SK-N-SH (cell line): ENCODE measurements at places on chromosomes 3 and 15.

- no peak for DNase-seq
Observed at GRCh38 chr3:170724599-170725280, 138.9 kb upstream of the SLC7A14 start.

DNA sequence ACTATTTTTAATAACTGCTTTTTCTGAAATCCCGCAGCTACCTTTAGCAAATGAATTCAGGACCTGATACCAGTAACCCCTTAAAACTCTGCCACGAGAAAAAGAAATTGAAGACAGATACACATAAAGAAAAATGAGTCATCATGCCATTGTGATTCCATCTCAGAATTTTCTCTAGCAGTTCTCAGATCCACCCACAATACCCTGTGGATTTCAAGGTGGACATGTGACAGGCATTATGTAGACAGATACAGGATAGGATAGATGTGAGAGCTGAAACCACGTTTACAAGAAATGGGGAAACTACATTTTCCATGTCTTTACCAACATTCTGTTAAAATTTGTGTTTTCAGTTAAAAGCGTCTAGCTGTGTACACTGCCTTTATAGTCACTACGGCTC is 291.9 kb upstream of the NR2F2 start:
- DNase-seq, result no peak

GRCh38 chr3:61943975-61944374 is 382.6 kb downstream of the PTPRG start:
- DNase-seq, result no peak

GRCh38 chr15:81012588-81012987 is 11.9 kb downstream of the TLNRD1 start:
- no peak for DNase-seq

GRCh38 chr3:71998995-71999673 is 214.2 kb upstream of the PROK2 start:
- DNase-seq, result no peak

GRCh38 chr3:106299300-106300098 is 430.7 kb upstream of the CBLB start:
- no peak for DNase-seq

GRCh38 chr3:11928381-11928780 is 75.8 kb upstream of the SYN2 start:
- no peak for DNase-seq

GRCh38 chr3:25171897-25172296 is 256.2 kb upstream of the RARB start:
- DNase-seq, result peak; percentile 22

GRCh38 chr15:63870043-63870394 is 36.3 kb upstream of the HERC1 start:
- DNase-seq, result no peak

GRCh38 chr15:76912430-76912829 is 7.3 kb upstream of the SCAPER start:
- no peak for DNase-seq

DNA sequence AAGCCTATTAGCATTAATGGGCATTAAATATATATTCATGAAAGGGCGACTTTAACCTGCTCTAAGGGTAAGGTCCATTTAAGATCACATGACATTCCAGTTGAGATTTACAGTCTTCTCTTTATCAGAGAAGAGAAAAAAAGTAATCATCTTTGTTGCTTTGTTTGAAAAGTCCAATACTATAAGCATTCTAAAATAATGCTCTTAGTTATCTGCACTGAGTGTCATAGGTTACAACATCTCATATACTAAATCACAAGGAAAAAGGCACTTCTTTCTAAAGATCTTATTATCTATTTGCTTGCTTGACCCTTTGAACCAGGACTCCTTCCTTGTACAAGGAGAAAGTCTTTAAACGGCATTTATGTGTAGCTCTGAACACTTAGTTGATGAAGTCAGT is 1.4 kb downstream of the TMEM207 start:
- DNase-seq, result no peak

GRCh38 chr3:8816106-8816505 is 46.7 kb upstream of the OXTR start:
- no peak for DNase-seq

- DNase-seq, result no peak
Observed at GRCh38 chr3:184814214-184814613, 2.2 kb downstream of the VPS8 start.

DNA sequence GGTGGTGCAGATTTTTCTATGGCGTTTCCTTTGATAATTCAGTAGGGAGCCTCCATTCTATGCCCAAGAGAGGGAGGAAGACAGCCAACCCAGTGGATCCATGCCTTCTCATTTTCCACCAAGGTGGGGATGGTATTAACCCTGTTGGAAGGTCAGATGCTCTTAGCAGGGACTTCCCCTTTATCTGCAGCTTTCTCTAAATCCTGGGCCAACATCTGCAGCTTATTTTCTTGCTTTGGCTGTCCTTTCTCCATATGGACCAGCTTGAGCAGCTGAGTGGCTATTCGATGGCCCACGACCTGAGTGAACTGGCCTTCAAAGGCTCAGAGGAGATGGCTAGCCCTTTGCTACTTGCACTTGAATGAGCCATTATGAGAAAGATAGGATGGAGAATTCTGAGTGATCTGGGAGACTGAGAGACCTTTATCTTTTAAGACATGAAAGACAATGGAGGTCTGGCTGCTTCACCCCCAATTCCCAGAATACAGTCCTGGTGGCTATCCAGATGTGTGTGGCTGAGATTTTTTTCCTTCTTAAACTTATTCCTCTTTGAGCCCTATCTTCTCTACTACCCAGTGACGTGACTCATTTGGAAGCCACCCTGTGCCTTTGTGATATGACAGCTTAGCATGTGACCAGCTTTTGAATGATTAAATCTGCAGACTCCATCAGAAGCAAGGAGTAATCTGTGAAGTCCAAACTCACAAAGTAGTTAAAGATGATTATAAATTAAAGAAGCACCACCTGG is 39.6 kb upstream of the TRAK1 start:
- no peak for DNase-seq

- DNase-seq, result no peak
Observed at GRCh38 chr3:157589211-157589610, 86.0 kb upstream of the VEPH1 start.

GRCh38 chr3:97181704-97182103 is 367.3 kb downstream of the EPHA6 start:
- no peak for DNase-seq

GRCh38 chr3:111538681-111539083 is 3.3 kb upstream of the CD96 start:
- no peak for DNase-seq

- DNase-seq, result peak; percentile 55
Observed at GRCh38 chr3:51099794-51100535, 285.1 kb upstream of the MANF start.

GRCh38 chr3:176378789-176379188 is 818.5 kb downstream of the TBL1XR1 start:
- DNase-seq, result no peak

DNA sequence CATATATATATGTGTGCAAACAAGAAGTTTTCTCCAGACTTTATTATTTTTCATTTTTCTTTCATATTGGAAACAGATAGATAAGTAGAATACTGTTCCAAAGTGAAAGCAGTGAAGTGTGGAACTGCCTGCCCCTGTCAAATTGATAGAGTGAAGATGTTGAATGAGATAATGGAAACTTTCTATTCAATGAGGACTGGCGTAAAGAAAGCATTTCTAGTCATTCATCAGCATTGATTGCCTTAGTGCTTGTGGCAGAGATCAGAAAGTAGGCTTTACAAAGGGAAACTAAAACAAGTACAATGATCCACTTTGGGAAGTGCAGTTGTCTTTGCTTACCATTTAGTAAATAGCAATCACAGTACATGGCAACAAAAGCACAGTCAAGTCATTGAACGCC is 300.0 kb downstream of the CADM2 start:
- DNase-seq, result no peak

- DNase-seq, result no peak
Observed at GRCh38 chr3:151345859-151346258, 16.5 kb upstream of the P2RY13 start.

DNA sequence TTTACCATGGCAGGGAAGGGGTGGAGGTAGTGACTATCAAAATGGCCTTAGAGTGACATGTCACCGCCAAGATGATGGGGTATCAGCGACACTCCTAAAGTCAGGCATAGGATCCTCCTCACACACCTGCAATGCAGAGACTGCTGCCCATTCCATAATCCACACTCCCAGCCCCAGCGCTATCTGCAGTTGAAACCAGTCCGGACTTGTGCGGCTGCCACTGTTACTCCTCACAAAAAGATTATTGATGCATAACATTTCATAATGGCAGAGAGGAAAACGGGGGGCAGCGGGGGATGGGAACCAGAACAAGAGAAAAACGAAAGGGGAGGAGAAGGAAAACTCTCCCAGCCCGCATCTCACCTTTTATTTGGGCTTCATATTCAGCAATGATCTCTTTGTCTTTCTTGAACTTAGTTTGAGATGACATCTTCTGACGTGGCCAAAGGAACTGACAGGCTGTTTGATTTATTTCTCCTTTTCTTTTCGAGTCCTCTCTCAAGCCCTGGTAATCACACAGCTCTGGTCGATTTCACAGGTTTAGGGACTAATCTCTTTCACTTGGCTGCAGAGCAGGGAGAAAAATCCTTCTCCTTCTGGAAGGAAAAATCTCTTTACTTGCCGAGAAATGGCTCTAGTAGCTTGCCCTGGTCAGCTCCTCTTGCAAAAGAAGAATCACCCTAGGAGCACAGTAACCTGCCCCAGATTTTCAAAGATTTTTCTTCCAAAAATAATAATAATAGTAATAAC is 749 bp downstream of the SRGAP3 start:
- peak; percentile 26 for DNase-seq

DNA sequence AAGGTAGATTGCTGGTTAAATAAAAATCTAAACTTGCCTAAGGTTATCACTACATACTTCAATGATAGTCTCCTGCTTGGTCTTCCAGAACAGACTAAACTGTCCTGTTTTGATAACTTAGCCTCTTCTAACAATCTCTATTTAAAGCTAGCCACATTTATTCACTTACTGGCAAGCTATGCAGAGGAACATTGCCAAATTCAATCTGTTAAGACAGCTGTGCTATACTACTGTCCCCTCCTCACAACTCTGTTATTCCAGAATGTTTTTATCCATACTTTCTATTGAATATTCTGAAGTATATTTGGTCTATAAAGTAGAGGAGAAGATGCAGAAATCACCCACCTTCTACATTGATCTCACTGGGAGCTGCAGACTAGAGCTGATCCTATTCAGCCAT is 594.0 kb upstream of the CCDC54 start:
- no peak for DNase-seq

DNA sequence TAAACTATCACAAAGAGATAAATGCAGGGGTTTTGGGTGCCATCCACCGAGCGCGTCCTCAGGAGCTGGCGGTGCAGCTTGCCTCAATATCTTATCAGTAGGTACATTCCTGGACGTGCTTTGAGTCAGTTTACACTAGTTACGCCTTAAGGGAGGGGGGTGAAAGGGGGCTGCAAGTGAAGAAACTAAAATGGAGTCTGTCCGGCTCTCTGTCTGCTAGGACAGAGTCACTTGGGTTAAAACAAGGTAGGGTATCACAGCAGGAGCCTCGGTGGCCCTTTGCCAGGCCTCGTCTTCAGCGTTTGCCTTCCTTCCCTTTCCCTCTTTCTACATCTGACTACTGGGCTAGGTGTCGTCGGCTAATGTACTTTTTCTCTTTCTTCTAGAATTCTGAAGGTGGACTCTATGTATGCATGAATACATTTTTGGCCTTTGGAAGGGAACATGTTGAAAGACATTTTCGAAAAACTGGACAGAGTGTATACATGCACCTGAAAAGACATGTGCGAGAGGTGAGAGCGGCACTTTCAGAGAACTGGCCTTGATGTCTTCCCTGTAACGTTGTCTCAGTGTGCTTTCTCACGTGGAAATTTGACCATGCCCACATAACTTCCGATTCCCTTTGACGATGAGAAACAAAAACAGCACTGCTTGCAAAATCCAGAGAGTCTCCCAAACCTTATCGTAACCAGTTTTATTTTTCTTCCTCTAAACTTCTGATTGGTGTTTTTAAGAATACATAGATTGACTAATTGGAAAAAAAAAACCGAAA is 28.8 kb downstream of the USP13 start:
- DNase-seq, result no peak

- DNase-seq, result peak; percentile 22
Observed at GRCh38 chr3:120177151-120177550, 82.9 kb upstream of the GSK3B start.

- no peak for DNase-seq
Observed at GRCh38 chr3:193711964-193712598, 119.1 kb downstream of the OPA1 start.

- DNase-seq, result no peak
Observed at GRCh38 chr15:29122506-29122905, 147.1 kb downstream of the NSMCE3 start.

- DNase-seq, result no peak
Observed at GRCh38 chr3:118991775-118992174, 42.9 kb downstream of the IGSF11 start.

DNA sequence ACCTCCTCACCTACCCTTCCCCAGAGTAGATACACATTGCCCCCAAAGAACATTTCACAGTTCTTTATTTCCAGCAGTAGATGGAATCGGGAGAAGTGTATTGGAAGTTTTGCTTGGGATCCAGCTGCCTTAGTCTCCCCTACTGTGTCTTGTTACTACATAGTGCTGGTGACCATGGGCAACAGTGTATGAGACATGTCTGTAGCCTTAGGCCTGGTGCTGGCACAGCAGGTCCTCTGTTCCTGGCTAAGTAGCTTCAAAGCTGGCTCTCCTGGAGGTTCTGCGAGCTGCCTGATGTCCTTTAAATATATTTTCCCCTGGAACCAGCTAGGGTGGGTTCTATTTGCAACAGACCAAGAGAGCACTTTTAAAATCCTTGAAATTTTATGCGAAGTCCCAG is 174.7 kb downstream of the THSD4 start:
- DNase-seq, result no peak

DNA sequence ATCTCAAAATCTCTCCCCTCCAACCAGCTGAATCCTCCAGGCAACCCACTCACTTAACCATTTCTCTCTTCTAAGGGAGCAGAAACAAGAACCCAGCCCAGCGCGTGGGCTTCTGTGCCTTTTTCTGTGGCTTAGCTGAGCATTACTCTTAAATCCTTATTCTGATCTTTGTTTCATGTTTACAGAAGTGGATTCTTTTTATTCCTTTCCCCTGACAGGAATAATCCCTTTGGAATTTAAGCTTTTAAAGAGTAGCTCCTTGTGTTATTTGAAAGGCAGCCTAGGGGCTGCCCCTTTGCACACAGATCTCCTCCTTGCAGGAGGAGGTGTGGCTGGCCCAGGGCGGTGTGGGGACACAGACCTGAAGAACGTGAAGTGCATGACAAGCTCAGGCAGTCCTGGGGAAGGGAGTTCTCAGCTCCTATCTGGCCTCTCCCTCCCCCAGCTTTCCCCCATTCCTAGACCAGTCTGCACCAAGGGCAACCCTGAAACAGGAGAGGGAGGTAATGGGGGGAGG is 77.1 kb upstream of the UBE2E1 start:
- no peak for DNase-seq

- no peak for DNase-seq
Observed at GRCh38 chr3:54321520-54321919, 199.2 kb downstream of the CACNA2D3 start.

GRCh38 chr3:187667526-187667925 is 2.7 kb downstream of the SST start:
- DNase-seq, result no peak

GRCh38 chr3:193333229-193333628 is 45.3 kb downstream of the ATP13A5 start:
- no peak for DNase-seq
